ENCODE measurements at places on chromosomes 6 and 20.

DNA sequence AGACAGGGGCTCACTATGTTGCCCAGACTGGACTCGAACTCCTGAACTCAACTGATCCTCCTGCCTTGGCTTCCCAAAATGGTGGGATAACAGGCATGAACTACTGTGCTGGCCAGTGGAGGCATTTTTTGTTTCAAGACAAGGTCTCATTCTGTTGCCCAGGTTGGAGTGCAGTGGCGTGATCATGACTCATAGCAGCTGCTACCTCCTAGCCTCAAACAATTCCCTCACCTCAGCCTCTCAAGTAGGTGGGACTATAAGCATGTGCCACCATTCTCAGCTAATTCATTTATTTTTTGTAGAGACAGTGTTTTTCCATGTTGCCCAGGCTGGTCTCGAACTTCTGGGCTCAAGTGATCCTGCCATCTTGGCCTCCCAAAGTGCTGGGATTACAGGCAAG is 17.2 kb downstream of the ENPP3 start:
- DNase-seq: peak; percentile 56

- DNase-seq: peak; percentile 66
Observed at GRCh38 chr20:37262505-37262904, 891 bp upstream of the GHRH start.

- peak; percentile 100 for DNase-seq
Observed at GRCh38 chr6:134908906-134909516, 40.9 kb downstream of the ALDH8A1 start.

DNA sequence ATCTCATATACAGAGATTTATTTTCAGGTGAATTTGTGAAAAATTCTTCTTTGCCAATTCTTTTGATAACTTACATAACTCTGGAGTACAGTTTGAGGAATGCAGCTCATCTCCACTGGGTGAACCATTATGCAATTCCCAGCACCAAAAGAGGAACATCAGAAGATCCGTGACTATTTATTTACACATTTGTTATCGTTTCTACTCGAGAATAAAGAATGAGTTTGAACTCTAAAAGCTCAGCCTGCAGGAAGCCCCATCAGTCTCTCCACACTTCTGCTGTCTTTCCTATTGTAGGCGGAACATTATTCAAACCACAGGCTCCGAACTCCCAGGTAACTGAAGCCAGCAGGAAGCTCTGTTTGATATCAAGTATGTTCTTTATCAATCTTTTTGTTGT is 95.9 kb upstream of the IFNGR1 start:
- DNase-seq: no peak

- DNase-seq: peak; percentile 86
Observed at GRCh38 chr6:105675715-105676397, 273.0 kb upstream of the PREP start.

DNA sequence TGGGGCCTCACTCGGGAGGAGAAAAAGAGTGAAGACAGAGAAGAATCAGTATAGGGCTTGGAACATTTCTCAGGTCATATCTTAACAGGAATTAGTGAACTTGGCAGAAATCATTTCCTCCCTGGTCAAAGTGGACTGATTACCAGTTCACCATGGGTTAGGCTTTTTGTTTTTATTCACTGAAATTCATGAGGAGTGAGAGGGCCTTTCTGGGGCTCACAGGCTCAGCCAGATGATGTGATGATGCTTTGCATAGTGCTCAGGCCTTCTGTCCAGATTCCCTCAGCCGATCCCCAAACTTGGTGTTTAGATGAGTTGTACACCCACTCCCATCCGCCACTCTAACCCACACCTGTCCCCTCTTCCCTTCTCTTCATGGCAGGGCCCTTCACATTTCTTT is 32.5 kb downstream of the SRSF3 start:
- DNase-seq: no peak

GRCh38 chr20:31833130-31833930 is 12.1 kb downstream of the FOXS1 start:
- DNase-seq: peak; percentile 37

- DNase-seq: no peak
Observed at GRCh38 chr6:149249370-149250357, 67.8 kb upstream of the TAB2 start.

GRCh38 chr20:25281541-25281991 is 33.7 kb downstream of the PYGB start:
- no peak for DNase-seq

DNA sequence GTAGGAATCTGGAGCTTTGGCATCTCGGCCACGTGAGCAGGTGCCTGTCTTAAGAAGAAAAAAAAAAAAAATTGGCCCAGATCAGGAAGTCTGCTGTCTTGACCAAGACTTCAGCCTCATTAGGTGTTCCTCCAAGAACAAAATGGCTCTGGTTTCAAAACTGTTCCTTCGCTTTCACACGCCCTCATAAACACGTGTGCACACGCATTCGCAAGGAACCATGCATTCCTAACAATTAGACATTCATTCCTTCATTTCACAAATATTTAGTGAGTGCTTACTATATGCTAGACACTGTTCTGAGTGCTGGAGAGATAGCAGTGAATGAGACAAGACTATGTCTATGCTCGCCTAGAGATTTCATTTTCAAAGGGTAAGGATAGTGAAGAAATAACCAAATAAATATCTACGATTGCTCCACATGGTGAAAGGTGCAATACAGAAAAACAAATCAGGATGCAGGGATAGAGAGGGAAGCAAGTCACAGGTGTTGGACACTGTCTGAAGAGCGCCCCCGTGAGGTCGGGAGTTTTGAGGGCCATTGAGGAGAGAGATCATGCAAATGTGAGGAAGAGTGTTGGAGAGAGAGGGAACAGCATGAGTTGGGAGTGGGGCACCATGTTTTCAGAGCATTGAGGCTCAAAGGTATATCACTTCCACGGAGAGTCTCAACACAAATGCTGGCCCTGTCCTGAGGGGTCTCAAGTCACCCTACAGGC is 53.3 kb downstream of the CCDC170 start:
- no peak for DNase-seq

GRCh38 chr20:35539756-35540212 is 2.1 kb upstream of the ERGIC3 start:
- peak; percentile 46 for DNase-seq
